CD8-positive, alpha-beta memory T cell (primary cell): ENCODE measurements at places on chromosomes 6 and 20. TPM values are rescaled to one million over a fixed set of nuclear protein-coding genes. Genes with fewer than 3 reads are reported as not detected.

Gene SOBP
- 0.79 TPM for total RNA-seq

- H3K4me3 ChIP-seq = no peak overlapping the region
- DNase-seq = no peak
- no peaks in the 10 kb centered on the region for H3K4me1 ChIP-seq
- no peaks in the 10 kb centered on the region for H3K27me3 ChIP-seq
Measured at GRCh38 chr6:168216751-168217191, 102.8 kb downstream of the DACT2 start.

- no peaks in the 10 kb centered on the region for H3K4me1 ChIP-seq
- DNase-seq = no peak
- no peak overlapping the region for H3K27ac ChIP-seq
- H3K4me3 ChIP-seq = no peak overlapping the region
- H3K27me3 ChIP-seq = no peaks in the 10 kb centered on the region
- no peaks in the 10 kb centered on the region for H3K36me3 ChIP-seq
Measured at GRCh38 chr6:127026247-127026646, 92.2 kb upstream of the RSPO3 start.

- no peak overlapping the region for H3K27ac ChIP-seq
- no peaks in the 10 kb centered on the region for H3K27me3 ChIP-seq
- peak; percentile 40 for DNase-seq
Measured at GRCh38 chr6:130872250-130873095, 45.3 kb downstream of the SMLR1 start.

DNA sequence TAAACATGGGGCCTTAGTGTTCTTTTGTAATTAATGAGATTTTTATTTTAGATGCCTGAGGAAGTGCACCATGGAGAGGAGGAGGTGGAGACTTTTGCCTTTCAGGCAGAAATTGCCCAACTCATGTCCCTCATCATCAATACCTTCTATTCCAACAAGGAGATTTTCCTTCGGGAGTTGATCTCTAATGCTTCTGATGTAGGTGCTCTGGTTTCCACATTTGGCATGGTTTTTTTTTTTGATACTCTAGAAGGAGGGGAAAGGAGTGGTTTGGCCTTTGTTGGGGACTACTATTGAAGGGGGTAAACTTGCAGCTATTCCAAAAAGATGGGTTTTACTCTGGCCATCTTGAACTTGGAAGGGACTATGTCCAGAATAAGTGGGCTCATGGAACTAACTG lies 1.7 kb downstream of the HSP90AB1 start:
- no peaks in the 10 kb centered on the region for H3K27me3 ChIP-seq
- H3K4me1 ChIP-seq = peaks cover 23% of the 10 kb centered on the region
- H3K27ac ChIP-seq = peak overlapping the region; percentile 98

- no peak overlapping the region for H3K4me3 ChIP-seq
- peaks cover 6% of the 10 kb centered on the region for H3K27me3 ChIP-seq
- no peaks in the 10 kb centered on the region for H3K4me1 ChIP-seq
- no peaks in the 10 kb centered on the region for H3K36me3 ChIP-seq
Measured at GRCh38 chr6:125533710-125534397, 215.6 kb upstream of the HEY2 start.

DNA sequence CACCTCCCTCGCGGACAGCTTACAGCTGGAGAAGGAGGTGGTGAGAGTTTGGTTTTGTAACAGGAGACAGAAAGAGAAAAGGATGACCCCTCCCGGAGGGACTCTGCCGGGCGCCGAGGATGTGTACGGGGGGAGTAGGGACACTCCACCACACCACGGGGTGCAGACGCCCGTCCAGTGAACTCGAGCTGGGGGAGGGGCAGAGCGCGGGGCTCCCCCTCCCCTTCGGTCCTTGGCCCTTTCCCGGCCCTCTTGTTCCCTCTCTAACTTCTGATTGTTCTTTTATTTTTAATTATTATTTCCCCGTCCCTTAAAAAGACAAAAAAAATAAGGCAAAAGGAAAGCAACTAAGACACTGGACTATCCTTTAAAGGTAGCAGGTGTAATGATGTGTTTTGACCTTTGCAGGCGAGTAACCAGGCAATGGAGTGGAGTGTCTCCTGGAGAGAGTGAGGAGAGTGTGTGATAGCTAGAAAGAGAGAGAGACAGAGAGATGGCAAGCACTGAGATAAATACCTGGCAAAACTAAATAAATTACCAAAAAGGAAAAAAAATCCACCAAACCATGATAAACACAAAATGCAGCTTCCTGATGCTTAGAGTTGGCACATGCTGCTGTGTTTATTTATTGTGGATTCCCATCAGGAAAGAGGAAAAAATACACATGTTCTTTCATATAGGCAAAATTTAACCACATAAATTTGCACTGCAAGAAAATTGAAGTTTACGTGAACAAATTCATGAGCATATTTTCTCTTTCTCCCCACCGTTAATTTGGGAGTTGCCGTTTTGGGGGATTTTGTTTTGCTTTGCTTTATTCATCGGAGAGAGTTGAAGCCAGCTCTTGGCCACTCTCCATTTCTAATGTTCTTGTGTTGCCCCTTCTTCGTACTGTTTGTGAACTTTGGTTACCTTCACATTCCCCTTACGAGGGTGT lies 1.9 kb downstream of the POU3F2 start:
- H3K27ac ChIP-seq = no peak overlapping the region
- no peaks in the 10 kb centered on the region for H3K36me3 ChIP-seq
- DNase-seq = no peak
- H3K4me1 ChIP-seq = peaks cover 26% of the 10 kb centered on the region
- H3K27me3 ChIP-seq = peaks cover 55% of the 10 kb centered on the region

- H3K27ac ChIP-seq = no peak overlapping the region
- peaks cover 58% of the 10 kb centered on the region for H3K27me3 ChIP-seq
- no peak overlapping the region for H3K4me3 ChIP-seq
- no peaks in the 10 kb centered on the region for H3K36me3 ChIP-seq
- DNase-seq = no peak
Measured at GRCh38 chr6:1384549-1385128, 4.7 kb upstream of the FOXF2 start.

DNA sequence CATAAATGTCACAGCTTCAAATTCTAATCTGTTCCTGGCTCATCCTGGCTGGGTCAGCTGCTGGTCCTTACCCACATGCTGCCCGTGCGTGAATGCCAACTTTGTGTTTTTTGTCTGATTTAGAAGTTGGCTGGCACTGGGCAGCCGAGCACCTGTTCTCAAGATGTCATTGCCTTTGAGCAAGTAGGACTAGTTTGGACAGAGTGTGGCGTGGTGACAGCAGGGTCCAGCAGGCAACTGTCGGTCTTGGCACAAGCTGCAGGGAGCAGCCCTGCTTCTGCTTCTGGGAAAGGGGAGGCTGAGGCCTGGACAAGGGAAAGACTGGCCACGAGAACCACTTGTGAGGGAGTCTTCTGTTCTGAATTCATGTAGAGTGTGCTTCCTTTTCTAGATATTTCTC lies 26.4 kb upstream of the ADRM1 start:
- H3K4me1 ChIP-seq = no peaks in the 10 kb centered on the region
- H3K4me3 ChIP-seq = no peak overlapping the region
- DNase-seq = no peak
- peaks cover 42% of the 10 kb centered on the region for H3K36me3 ChIP-seq
- no peaks in the 10 kb centered on the region for H3K27me3 ChIP-seq
